ENCODE measurements at places on chromosomes 11 and 22.

DNA sequence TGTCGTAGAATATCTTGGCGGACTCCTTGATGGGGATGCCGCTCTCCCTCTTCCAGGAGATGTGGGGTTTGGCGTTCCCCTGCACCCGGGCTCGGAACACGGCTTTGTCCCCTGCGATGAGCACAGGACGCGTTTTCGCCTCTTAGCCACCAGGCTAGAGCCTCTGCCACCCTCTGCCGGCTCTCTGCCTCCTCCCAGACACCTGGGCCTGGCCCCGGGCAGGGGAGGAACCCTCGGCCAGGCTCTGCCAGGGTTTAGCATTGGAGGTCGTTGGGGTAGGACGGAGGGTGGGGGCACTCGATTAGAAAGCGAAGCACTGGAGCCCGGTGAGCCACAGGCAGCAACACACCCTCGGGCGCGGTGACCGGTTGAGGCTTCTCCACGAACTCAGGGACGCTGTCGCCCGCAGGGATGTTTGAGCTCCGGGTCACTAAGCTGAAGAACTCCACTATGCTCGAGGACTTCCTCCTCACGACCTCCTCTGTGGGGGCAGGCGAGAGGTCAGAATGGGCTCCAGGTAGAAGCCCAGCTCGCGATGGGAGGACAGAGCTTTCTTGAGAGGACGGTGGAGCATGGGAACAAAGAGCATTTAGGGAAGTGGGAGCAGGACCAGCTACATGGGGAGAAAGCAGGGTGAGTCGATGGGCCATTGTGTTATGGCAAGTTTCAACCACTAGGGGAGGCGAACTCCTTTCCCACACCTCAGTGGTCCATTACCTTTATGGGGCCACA is 4.3 kb downstream of the IGSF22 start:
- DNase-seq: peak; percentile 66

DNA sequence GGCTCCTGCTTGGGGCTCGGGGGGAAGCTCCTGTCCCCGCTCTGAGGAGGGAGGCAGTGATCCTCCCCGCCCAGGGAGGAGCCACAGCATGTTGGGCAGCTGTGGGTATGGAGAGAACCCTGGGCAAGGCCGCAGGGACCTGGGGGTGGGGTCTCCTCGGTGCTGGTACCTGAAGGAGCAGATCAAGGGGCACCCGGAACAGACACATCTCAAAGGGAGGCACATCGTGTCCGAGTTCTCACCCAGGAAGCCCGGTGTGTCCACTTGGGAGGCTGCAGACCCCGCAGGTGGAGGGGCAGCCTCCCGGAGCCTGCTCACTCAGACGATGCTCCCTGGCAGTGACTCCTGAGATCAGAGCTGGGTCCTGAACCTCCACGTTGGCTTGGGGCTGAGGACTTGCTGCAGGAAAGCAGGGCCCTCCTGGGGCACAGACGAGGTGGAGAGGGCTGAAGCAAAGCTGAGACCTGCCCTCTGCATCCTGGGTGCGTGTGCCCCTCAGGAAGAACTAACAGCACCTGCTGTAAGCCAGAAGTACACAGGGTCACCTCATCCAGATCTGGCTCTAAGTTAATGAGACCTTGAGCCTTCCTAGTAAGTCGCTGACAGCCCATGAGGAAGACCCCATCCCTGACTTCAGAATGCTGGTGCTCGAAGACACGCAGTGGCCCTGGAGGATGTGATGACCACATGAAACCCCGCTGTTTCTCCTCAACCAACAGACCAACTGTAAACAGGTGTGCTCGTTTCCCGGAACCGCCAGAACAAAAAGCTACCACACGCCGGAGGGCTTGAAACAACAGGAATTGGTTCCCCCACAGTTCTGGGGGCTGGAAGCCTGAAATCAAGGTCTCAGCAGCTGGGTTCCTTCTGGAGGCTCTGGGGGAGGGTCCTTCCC is 5.9 kb upstream of the OSBPL5 start:
- DNase-seq: no peak

DNA sequence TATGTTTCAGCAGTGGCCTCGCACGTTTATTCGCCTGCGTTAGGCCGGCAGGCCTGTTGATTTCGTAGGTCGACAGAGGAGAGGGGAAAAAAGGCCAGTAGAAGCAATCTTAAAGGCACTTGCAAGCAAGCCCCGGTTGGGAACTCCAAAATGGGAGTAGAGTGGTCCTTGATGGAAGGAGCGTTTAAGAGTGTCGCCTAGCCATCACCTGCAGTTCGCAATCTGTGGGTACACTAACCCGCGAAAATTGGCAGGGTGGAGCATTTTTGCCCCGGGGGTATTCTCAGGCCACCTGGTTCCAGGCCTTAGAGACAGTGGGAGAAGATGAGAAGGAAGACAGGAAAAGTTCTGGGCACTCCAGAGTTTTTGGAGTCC is 1.1 kb downstream of the EWSR1 start:
- DNase-seq: no peak

DNA sequence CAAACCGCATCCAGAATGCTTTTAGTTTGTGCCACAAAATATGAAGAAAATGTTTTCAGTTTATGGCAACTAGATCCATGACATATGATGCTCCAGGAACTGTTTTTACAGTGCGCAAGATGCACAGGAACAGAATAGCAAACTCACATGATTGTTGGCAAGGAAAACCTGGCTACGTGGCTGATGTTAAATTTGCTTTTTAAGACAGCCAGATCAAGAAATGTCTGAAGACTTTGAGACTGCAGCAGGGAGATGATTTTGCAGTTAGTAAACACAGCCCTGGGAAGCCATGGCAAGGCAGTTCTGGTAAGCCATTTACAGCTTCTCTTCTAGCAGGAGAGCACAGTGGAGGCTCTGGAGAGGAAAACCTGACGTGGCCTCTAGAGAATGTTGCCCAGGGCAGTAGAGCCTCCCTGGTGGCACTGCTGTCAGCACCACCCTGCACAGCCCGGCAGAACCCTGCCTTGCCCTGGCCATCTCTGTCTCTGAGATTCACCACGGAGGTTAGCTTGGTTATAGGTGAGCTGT is 69.8 kb upstream of the TNRC6B start:
- DNase-seq: peak; percentile 75

GRCh38 chr11:88814076-88814475 is 251.7 kb downstream of the GRM5 start:
- no peak for DNase-seq

DNA sequence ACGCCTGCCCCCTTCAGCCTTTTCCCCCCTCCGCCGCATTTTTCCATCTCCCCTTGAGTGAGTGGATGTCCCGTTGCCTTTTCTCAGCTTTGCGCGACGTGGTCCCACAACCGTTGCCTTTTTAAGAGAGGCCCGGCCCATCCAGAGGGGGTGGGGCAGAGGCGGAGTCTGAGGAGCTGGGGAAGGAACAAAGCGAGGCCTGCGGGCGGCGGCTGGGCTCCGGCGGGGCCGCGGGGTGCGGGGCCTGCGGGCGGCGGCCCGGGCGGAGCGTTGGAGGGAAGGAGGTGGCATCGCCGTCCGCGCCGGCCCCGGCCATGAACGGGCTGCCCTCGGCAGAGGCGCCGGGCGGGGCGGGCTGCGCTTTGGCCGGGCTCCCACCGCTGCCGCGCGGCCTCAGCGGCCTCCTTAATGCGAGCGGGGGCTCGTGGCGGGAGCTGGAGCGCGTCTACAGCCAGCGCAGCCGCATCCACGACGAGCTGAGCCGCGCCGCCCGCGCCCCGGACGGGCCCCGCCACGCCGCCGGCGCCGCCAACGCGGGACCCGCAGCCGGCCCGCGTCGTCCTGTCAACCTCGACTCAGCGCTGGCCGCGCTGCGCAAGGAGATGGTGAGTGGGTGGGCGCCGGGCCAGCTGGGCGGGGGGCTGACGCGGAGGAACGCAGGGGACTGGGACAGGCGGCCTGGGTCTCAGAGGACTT is at the start of gene FAM89B:
Gene FAM89B (plus strand): TSS at position 183 of the 696 bp plus-strand sequence. CDS start 132 bp downstream, at position 315.
- peak; percentile 83 for DNase-seq

- peak; percentile 38 for DNase-seq
Measured at GRCh38 chr11:114678125-114679036, at the start of gene NXPE2. Gene NXPE2, plus strand, starts transcription at chr11:114678527. Its CDS starts 49 bp downstream, at chr11:114678576.

DNA sequence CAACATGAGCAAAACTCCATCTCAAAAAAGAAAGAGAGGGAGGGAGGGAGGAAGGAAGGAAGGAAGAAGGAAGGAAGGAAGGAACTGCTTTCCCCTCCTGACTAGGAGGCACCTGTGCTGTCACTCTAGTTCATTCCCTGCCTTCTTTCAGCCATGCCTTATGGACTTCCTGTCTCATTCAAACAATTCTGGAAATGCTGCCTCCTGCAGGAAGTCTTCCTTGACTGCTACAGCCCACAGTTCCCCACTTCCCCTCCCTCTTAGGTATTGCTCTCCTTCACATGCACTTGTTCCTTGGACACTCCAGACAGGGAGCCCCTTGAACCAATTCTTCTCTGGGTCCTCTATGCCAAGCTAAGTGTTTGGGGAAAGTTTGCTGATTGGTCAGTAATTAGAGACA is 31.6 kb upstream of the WNT11 start:
- DNase-seq: no peak

GRCh38 chr11:73223998-73224730 is 6.1 kb downstream of the P2RY2 start:
- no peak for DNase-seq

DNA sequence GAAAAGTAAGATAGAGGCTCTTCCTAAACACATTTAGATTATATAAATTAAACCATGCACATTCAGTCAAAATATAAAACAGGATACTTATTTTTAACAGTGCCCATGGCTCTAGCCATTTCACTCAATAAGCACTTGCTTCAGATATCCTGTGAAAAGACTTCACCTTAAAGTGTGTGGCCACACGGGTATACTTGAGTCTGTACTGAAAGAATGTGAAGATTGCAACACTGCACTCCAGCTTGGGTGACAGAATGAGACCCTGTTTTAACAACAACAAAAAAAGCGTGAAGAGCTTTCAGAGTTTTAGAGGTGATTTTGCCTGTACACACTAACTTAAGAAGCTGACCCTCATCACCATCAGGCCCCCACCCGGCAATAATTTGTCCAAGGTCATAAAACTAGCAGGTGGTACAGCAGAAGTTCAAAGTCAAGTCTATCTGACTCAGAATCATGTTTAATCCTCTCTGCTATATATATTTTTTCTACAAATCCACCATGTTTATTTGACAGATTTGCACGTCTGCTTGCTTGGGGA is 203.5 kb upstream of the GUCY1A2 start:
- DNase-seq: no peak

- peak; percentile 89 for DNase-seq
Measured at GRCh38 chr11:66080055-66080817, 10.2 kb downstream of the PACS1 start.

DNA sequence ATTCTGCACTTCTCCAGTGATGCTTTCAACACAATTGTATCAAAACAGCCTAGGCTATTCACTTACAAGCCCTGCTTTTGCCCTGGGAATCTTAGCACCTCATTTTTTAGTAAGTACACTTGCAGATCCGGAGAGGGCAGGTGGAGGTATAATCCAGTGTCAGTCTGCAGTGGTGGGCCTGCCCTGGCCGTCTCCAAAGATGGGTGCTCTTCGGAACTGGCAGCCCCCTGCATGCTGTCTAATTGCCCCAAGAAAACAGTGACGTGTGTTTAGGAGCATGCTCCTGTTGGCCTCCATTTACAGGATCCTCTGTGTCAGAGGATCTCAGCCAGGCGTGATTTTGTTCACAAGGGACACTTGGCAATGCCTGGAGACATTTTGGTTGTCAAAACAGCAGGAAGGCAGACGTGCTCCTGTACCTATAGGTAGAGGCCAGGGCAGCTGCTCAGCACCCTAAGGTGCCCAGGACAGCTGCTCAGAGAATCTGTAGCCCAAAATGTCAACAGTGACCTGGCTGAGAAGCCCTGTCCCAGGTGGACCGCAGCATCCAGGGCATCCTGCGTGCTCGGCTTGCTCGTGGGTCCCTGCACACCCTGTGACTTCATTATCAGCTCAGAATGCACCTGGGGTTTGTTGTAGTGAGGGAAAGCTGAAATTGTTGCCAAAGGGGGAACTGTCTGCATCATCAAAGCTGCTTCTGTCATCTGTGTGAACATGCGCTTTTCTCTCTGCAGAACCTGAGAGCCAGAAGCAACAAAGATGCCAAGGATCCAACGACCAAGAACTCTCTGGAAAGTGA is 90.7 kb downstream of the BCR start:
- no peak for DNase-seq

- no peak for DNase-seq
Measured at GRCh38 chr11:4606231-4607015, 1.6 kb downstream of the TRIM68 start.

GRCh38 chr22:31695423-31695822 is 33.4 kb upstream of the PISD start:
- no peak for DNase-seq

GRCh38 chr11:95831198-95831883 is 41.0 kb downstream of the CEP57 start:
- DNase-seq: peak; percentile 72

DNA sequence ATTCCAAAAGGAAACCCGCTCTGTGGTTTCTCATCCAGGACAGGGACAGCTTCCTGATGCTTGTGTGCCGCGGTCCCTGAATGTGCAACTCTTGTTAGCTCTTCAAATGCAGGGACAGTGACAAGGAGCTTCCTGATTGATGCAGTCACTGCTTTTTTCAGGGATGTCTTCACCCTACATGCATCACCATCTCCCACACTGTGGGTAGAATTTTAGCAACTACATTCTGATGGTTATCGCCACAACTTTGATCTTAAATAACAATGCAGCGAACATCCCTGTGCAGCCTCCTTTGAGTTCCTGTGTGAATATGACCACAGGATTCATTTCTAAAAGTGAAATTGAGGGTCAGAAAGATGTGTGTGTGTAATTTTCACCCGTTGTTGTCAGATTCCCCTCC is 115.0 kb downstream of the GGTLC2 start:
- DNase-seq: no peak

DNA sequence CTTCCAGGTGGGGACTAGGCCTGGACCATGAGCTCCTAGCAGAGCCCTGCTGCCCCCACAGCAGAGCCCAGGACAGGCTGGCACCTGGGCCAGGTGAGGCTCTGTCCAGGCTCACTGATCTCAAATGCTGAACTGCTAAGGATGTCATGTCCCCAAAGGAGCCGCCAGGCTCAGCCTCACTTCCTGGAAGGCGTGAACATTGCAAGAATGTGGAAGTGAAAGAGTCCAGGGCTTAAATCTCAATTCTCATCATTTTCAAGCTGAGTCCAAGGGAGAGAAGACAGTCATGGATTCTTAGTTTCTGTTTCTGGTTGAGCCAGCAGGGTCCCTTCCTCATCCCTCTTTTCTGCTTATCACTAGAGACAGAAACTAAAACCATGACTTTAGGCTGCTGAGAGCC is 5.0 kb downstream of the ASCL2 start:
- DNase-seq: peak; percentile 1

DNA sequence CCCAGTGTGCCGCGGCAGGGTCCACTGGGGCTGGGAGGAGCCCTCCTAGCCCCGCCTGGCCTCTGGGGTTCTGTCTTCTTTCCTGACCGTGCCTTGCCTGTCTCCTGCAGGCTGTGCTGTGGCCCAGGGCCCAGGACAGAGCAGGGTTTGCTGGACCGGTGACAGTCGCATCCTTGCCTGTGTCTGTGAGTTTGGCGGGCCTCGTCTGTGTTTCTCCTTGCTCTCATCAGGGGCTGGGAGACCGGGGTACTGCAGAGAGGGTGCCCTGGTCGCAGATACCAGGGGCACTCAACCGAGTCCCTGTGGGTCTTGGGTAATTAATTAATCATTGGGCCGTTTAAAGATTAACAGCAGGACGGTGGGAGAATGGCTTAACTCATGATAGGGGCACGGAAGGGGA is 29.9 kb downstream of the RPL3 start:
- no peak for DNase-seq

GRCh38 chr11:109629734-109630133 is 207.7 kb downstream of the C11orf87 start:
- no peak for DNase-seq

- no peak for DNase-seq
Measured at GRCh38 chr11:77283101-77283500, 18.4 kb downstream of the GDPD4 start.

All from AG08395 (cell line).